ENCODE measurements at places on chromosomes 5 and 9.

DNA sequence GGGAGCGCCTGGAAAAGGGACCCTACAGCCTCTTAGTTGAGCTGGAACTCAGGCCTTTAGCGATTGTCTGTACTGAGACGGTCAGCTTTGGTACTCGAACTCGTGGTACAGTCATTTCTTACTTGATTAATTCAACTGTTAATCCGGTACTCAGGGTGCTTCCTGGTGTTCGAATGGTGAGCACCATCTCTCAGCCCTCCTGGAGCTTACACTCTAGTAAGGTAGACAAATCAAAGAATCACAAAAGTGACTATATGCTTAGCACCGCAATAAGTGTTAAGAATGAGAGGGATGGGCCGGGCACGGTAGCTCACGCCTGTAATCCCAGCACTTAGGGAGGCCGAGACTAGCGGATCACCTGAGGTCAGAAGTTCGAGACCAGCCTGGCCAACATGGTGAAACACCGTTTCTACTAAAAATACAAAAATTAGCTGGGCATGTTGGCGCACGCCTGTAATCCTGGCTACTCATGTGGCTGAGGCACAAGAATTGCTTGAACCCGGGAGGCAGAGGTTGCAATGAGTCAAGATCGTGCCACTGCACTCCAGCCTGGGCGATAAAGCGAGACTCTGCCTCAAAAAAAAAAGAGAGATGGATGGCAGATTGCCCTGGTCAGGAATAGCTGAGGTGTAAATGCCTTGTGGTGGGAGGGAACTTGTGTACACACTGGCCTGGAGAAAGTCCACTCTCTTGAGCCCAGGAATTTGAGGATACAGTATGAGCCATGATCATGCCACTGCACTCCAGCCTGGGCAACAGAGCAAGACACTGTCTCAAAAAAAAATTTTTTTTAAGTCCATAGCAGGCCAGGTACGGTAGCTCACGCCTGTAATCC is 981 bp downstream of the TCOF1 start:
- peaks cover 4% of the 10 kb centered on the region for H3K27me3 ChIP-seq
- peak overlapping the region; percentile 83 for H3K27ac ChIP-seq
- H3K4me1 ChIP-seq, result peaks cover 17% of the 10 kb centered on the region
- H3K4me3 ChIP-seq, result peak overlapping the region; percentile 91
- peaks cover 36% of the 10 kb centered on the region for H3K36me3 ChIP-seq

GRCh38 chr9:121286973-121287741 is 19.2 kb downstream of the GSN start:
- H3K36me3 ChIP-seq, result peaks cover 3% of the 10 kb centered on the region
- peak; percentile 83 for DNase-seq
- peak overlapping the region; percentile 17 for H3K27ac ChIP-seq
- H3K27me3 ChIP-seq, result peaks cover 81% of the 10 kb centered on the region
- peak overlapping the region; percentile 49 for H3K4me3 ChIP-seq

DNA sequence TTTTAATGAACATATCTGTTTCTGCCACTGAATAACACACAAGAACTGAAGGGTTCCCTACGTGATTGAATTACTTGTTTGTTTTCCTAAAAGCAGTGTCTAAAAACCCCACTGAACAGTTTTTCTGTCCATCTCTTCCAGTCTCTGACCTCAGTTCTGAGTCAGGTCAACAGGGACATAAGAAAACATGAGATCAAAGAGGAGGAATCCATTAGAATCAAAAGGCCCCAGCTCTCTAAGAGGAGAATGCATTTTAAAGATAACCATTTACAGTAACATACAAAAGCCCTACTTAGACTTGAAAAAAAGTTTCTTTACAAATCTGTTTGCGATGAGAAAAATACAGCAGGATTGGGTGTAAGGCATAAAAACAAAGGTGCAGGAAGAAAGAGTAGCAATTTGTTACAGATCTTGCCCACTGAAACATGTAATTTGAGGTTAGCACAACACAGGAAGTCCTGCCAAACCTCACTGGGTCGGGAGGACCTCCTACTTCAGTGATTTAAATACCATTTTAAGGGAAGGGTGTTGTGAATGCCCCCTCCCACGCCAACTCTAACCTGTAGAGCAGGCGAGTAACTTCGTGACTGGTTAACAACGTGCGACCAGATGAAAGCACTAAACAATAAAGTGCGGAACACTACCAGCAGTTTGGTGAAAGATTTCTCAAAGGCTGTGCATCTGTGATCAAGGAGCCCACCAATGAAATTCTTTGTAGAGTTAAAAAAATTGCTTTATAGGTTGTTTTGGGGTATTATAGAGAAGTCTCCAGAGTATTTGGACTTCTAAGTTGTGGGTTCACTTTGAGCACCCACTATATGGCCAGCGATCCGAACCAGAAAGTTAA is 1.3 kb downstream of the QSOX2 start:
- H3K4me3 ChIP-seq, result peak overlapping the region; percentile 92
- peaks cover 7% of the 10 kb centered on the region for H3K27me3 ChIP-seq

GRCh38 chr5:37619353-37619752 is 220.5 kb downstream of the GDNF start:
- no peaks in the 10 kb centered on the region for H3K27me3 ChIP-seq
- no peak overlapping the region for H3K27ac ChIP-seq
- H3K36me3 ChIP-seq, result 0 out of 2 replicates have a peak, but pooled peaks cover 4% of the 10 kb centered on the region
- DNase-seq, result no peak
- no peaks in the 10 kb centered on the region for H3K4me1 ChIP-seq
- no peak overlapping the region for H3K4me3 ChIP-seq

- no peaks in the 10 kb centered on the region for H3K27me3 ChIP-seq
- no peak overlapping the region for H3K4me3 ChIP-seq
These were observed 4.8 kb downstream of the ASB6 start for GRCh38 chr9:129637102-129637501.

GRCh38 chr9:97900738-97901565 is 21.3 kb downstream of the TRMO start:
- no peaks in the 10 kb centered on the region for H3K27me3 ChIP-seq
- no peaks in the 10 kb centered on the region for H3K36me3 ChIP-seq

GRCh38 chr5:37247036-37247435 is 2.1 kb downstream of the CPLANE1 start:
- H3K27ac ChIP-seq, result no peak overlapping the region
- peaks cover 11% of the 10 kb centered on the region for H3K4me1 ChIP-seq
- no peak overlapping the region for H3K4me3 ChIP-seq
- H3K27me3 ChIP-seq, result peaks cover 5% of the 10 kb centered on the region

DNA sequence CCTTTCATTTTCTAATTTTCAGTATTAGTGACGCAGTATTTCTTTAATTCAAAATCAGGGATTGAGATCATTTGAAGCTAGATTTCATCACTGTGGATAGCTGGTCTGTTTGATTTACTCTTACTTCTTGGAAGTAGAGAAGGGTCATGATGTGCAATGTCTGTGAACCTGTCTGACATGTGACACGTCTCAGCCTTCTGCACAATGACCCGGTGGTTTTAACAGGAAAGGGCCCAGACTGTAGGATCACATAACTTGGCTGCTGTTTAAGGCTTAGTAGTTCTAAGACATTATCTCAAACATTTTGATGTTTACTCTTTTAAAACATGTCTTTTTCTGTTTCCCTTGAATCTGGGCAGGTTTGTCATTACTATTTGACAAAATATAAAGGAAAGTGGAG is 823.3 kb upstream of the NUDT12 start:
- H3K36me3 ChIP-seq, result no peaks in the 10 kb centered on the region
- no peaks in the 10 kb centered on the region for H3K27me3 ChIP-seq
- DNase-seq, result no peak
- H3K4me1 ChIP-seq, result no peaks in the 10 kb centered on the region
- H3K4me3 ChIP-seq, result no peak overlapping the region

- H3K36me3 ChIP-seq, result no peaks in the 10 kb centered on the region
- no peaks in the 10 kb centered on the region for H3K4me1 ChIP-seq
- no peak overlapping the region for H3K4me3 ChIP-seq
- no peak for DNase-seq
- H3K27ac ChIP-seq, result no peak overlapping the region
- no peaks in the 10 kb centered on the region for H3K27me3 ChIP-seq
These were observed 49.2 kb upstream of the SMIM32 start for GRCh38 chr5:136242136-136242535.

DNA sequence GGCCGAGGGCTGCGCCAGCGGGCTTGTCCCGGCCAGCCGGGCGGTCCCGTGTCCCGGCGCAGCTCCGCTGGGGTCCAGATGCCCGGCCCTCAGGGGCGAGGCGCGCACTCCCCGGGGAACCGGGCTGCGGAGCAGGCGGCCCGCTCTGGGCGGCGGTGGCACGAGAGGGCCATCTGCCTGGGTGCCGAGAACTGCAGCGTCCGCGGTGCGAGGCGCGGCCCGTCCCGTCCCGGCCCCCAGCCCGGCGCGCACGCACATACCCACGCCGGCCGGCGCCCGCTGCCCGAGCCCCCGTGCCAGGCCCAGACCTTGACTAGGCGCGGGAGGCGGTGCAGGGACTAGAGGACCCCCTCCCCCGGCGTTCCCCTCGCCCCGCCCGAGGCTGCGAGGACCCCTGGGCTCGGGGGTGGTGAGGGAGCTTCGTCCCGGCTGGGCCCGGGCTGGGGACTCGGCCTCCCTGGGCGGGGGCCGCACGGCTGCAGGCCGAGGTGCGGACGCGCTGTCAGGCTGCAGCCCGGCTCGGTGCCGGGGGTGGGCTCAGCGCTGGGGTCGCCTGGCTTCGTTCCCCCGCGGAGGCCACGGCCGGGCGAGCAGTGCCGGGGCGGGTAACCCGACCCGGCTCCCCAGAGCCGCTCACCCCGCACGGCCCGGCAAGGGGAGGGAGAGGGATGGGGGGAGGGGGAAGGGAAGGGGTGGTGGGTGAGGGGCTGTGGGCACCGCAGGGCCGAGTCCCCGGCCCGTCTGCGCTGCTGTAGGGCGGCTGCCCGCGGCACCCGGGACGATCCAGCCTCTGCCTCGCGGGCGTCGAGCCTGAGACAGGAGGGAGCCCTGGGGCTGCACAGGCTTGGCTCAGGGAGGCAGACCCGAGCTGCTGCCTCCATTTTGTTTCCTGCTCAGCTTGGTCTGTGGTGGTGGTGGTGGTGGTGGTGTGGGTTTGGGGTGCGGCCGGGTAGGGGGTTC is 1.2 kb upstream of the NSD1 start:
- peak overlapping the region; percentile 63 for H3K4me3 ChIP-seq
- no peaks in the 10 kb centered on the region for H3K27me3 ChIP-seq
- H3K36me3 ChIP-seq, result peaks cover 28% of the 10 kb centered on the region
- DNase-seq, result peak; percentile 59

DNA sequence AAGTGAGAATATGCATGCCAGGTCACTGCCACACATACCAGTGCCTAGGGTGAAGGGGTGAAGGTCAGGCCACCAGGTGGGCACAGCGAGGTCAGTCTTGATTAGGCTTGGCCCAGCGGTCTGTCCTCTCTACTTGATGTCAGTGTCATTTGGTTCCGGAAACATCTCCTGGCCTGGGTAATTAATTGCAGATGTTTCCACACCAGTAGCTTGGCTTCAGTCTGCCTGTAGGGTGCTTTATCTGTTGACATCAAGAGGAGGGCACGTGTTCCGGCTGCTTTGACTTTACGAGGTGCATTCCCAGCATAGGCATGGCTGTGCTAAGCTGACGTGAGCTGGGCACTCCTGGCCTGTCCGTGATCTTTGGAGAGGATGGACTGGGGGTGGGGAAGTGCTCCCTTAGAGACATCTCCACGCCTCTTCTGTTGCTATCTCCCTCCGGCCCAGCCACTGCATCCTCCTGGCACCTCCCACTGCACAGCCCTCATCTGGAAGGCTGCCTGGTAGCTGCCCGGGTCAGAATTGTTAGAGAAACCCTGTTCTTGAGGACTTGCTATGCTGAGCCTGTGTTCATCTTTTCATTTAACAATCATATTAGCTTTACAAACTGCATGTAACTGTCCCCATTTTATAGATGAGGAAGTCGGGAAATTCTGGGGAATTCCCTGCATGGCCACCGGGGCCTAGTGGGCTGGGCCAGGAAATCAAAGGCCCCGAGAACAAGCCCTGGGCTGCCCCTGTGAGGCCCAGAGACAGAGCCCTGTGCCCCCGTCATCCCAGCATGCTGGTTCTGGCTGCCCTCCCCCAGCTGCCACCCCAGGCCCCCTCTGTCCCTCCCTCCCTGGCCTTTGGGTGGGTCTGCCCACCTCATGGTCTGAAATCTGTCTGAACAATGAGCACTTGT is 29.1 kb downstream of the JADE2 start:
- no peaks in the 10 kb centered on the region for H3K27me3 ChIP-seq
- DNase-seq, result no peak
- peaks cover 33% of the 10 kb centered on the region for H3K36me3 ChIP-seq
- peak overlapping the region; percentile 88 for H3K27ac ChIP-seq

- no peak overlapping the region for H3K27ac ChIP-seq
- no peaks in the 10 kb centered on the region for H3K36me3 ChIP-seq
- H3K27me3 ChIP-seq, result no peaks in the 10 kb centered on the region
- H3K4me1 ChIP-seq, result peaks cover 5% of the 10 kb centered on the region
- no peak overlapping the region for H3K4me3 ChIP-seq
These were observed 172.5 kb downstream of the FSTL4 start for GRCh38 chr5:133439859-133440258.

DNA sequence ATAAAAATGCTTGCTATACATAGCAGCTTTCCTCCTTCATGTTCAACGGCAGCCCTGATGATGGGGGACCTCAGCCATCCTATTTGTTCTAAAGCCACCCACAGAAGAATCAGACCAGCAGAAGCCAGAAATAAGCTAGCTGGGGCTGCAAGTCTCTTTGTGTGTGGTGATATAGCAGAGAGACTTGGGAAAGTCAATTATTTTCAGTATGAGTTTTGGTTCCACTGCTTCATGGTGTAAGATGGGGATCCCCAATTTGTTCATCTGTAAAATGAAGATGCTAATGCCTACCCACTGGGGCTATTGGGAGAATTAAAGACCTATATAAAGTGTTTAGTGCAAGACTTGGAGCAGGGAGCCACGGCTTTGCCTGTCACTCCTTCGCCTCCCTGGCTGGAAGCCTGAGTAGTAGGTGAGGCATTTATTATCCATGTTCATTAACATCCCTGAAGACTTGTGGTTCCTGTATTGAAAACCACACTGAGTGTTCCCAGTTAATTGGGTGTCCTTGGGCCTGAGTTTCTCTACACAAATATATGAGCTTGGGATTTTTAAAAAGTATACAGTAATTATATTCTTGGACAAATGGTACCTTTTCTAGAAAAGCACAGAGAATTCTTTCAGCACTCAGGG is 210.1 kb upstream of the SLC24A2 start:
- H3K27me3 ChIP-seq, result no peaks in the 10 kb centered on the region
- H3K36me3 ChIP-seq, result no peaks in the 10 kb centered on the region
- no peak for DNase-seq
- H3K4me1 ChIP-seq, result peaks cover 8% of the 10 kb centered on the region

GRCh38 chr9:73155377-73155776 is 3.7 kb downstream of the ANXA1 start:
- no peaks in the 10 kb centered on the region for H3K27me3 ChIP-seq
- H3K36me3 ChIP-seq, result no peaks in the 10 kb centered on the region
- H3K4me1 ChIP-seq, result peaks cover 63% of the 10 kb centered on the region
- no peak overlapping the region for H3K27ac ChIP-seq
- H3K4me3 ChIP-seq, result no peak overlapping the region

DNA sequence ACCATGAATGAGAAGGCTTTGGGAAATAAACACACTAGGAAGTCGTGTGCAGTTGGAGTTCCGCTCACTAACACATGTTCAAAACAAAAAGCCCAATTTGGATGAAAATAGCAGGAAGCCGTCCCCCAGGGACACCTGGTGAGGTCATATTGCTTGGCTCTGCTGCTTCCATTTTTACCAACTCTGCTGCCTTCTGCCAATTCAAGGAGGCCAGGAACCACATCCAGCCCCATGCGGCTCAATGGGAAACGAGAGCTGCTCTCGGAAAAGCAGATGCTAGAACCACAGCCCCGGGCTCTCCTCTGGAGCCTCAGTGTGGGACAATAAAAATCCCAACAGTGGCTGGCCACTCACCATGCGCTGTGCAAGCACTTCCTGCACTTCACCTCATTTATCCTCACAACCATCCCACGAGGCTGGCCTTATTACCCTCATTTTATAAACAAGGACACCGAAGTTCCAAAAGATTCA is 13.4 kb downstream of the ADAM19 start:
- H3K36me3 ChIP-seq, result peaks cover 9% of the 10 kb centered on the region
- no peaks in the 10 kb centered on the region for H3K27me3 ChIP-seq
- peaks cover 53% of the 10 kb centered on the region for H3K4me1 ChIP-seq
